ENCODE measurements at places on chromosomes 1 and 21. TPM values are rescaled to one million over a fixed set of nuclear protein-coding genes. Genes with fewer than 3 reads are reported as not detected.

VANGL2 gene
- 6.3 TPM for total RNA-seq

F3 gene
- 52.4 TPM for total RNA-seq

GRCh38 chr21:42850866-42851391, 28.4 kb downstream of the WDR4 start:
- no peak for DNase-seq

DNA sequence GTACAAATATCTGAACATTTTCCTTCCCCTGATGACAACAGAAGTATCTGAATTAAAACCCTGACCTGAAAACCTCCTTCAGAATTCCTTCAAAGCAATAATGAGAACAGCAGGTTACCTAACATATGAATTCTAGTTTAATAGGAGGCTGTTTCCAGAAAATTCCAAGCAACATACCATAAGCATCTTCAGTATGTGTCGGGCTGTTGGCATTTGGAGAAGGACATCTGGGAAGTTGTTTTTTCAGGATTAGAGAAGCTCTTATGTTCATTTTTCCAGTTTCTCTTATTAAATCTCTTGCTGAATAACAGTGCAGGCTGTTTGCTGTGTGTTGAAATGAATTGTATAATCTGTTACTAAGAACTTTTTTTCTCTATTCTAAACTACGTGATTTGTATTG, 101.5 kb downstream of the PLA2G4A start:
- DNase-seq = no peak

DNA sequence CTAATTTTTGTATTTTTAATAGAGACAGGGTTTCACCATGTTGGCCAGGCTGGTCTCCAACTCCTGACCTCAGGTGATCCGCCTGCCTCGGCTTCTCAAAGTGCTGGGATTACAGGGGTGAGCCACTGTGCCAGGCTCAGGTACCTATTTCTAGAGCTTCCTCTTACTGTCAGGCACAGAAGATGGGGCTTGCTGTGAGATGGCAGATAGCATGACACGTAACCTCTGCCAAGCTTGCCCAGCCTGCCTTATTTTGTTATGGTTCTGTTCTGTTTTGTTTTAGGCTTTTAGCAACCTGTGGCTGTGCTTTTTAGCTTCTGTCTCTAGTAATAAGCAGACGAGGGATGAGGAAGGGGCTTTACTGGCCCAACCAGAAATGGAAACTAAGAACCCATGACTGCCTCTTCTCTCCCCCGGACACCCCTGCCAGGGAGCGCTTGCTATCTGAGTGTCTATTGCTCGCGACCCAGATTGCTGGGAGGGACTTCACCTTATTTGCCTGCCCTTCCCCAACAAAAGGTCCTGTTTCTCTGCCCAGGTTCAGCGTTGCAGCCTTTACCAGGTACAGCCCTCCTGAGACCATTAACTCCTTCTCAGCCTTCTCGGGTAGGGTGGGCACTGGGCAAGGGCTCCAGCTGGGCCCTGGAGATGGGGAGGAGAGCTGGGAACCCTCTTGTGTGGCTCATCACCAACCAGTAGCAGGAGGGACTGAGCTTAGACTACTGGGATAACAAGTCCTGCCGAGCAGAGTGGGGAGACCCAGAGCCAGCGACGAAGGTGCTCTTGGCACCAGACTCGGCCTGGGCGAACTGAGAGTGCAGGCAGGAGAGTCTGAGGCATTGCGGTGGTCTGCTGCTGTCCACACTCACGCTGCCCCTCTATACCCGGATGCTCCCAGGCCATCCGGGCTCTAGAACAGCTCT, 13.5 kb upstream of the LGR6 start:
- no peak for DNase-seq

- DNase-seq = no peak
Observed at GRCh38 chr1:50425376-50426107, 2.3 kb upstream of the DMRTA2 start.
